ENCODE measurements at places on chromosomes 12 and 14. TPM values are rescaled to one million over a fixed set of nuclear protein-coding genes. Genes with fewer than 3 reads are reported as not detected.

The TMEM117 gene
- 1.4 TPM for total RNA-seq

The CLEC14A gene
- total RNA-seq: not detected

The ACYP1 gene
- total RNA-seq: 40.2 TPM

The HOXC10 gene
- total RNA-seq: not detected

The NRL gene
- 1.6 TPM for total RNA-seq

The PMCH gene
- 0.57 TPM for total RNA-seq

The IL31 gene
- 2.1 TPM for total RNA-seq

The PCED1B gene
- total RNA-seq: 76.3 TPM

The TMEM30B gene
- 2.1 TPM for total RNA-seq

The CLEC4C gene
- not detected for total RNA-seq

The RERG gene
- not detected for total RNA-seq

The PAPLN gene
- total RNA-seq: 0.30 TPM

The FLRT2 gene
- total RNA-seq: not detected

The VASH1 gene
- total RNA-seq: 4.0 TPM

The PRKD1 gene
- not detected for total RNA-seq

The NR1H4 gene
- total RNA-seq: not detected

The LRP1-AS gene
- total RNA-seq: not detected

The ARMH4 gene
- not detected for total RNA-seq

The HOXC5 gene
- total RNA-seq: not detected

The SLC5A8 gene
- total RNA-seq: not detected

The RNASE3 gene
- not detected for total RNA-seq

The KRT1 gene
- not detected for total RNA-seq

The MYO1H gene
- total RNA-seq: not detected

The WNT5B gene
- not detected for total RNA-seq

The BTG1 gene
- total RNA-seq: 76.6 TPM

The OR6C2 gene
- not detected for total RNA-seq

The ACRBP gene
- 3.3 TPM for total RNA-seq

The FSCB gene
- not detected for total RNA-seq

The CYP46A1 gene
- total RNA-seq: 0.05 TPM

The CD163L1 gene
- total RNA-seq: not detected

The TDRD9 gene
- 0.62 TPM for total RNA-seq

All from activated CD4-positive, alpha-beta T cell treated with anti-CD3 and anti-CD28 coated beads for 36 hours (primary cell).